ENCODE measurements at places on chromosomes 13 and 19.
A peak's percentile ranks its signal among the peaks of the same experiment; 100 is the strongest.

GRCh38 chr19:34994643-34995541 lies 5.2 kb upstream of the GRAMD1A start:
- no peak for DNase-seq

- DNase-seq: no peak
These were observed 52.3 kb upstream of the USP29 start for GRCh38 chr19:57067440-57067839.

- DNase-seq: no peak
These were observed 108.2 kb downstream of the KCNRG start for GRCh38 chr13:50123515-50123861.

GRCh38 chr13:74210693-74211393 lies 76.6 kb upstream of the KLF12 start:
- peak; percentile 99 for DNase-seq

DNA sequence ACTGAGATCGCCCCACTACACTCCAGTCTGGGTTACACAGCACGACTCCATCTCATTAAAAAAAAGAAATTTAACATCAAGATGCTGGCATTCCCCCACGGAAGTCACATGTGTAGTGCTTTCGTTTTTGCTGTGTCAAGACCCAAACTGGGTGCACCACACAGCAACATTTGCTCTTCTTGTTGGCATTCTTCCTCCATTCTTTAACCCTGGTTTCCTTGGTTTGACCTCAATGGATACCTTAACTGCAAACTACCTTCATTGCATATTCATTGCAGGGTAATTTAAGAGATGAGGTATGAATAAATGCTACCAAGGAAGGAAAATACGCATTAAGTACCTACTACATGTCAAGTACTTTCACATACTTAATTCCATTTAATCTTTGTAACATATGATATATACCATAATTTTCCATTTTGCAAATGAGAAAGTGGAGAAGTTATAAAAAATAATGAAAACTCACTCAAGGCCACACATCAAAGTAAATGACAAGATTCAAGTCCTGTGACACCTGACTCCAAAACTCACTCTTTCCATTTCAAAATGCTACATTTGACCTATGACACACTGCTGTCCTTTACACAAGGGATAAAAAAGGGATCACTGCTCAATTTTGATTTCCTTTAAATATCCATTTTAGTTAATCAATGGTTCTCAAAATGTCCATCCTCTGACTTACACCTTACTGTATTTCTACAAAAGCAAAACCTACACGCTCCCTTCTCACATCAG lies 59.2 kb downstream of the STK24 start:
- no peak for DNase-seq

DNA sequence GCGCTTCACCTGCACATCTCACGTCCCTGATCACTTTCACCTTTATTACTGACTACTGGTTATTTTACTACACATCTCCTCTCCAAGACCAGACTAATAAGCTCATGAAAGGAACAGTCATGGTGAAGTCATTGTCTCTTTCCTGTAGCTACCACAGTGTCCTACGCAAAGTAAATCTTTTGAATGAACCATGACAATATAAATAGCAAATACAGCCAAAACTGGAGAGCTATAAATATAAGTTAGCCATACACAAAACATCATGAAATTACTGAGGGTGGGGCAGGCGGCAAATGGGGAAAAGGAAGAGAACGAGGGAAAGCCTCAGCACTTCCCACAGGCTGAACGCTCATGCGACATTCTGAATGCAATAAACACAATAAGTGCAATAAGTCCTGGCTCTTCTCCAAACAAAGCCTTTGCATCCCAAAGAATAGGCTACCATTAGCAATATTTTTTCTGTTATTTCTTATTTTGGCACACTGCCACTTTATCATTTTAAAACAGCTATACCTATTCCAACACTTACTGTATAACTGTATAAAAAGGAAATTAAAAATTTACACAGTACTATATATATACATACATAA lies 62.5 kb downstream of the TUBGCP3 start:
- DNase-seq: no peak

GRCh38 chr13:28056426-28056825 lies 44.0 kb downstream of the FLT3 start:
- DNase-seq: no peak

- no peak for DNase-seq
These were observed 10.7 kb downstream of the C19orf25 start for GRCh38 chr19:1468274-1468820.

GRCh38 chr13:28468023-28468915 lies 26.7 kb downstream of the FLT1 start:
- no peak for DNase-seq

- DNase-seq: no peak
These were observed 122.8 kb downstream of the OXGR1 start for GRCh38 chr13:96871469-96871868.

GRCh38 chr19:5792224-5792623 lies 1.3 kb upstream of the DUS3L start:
- no peak for DNase-seq

DNA sequence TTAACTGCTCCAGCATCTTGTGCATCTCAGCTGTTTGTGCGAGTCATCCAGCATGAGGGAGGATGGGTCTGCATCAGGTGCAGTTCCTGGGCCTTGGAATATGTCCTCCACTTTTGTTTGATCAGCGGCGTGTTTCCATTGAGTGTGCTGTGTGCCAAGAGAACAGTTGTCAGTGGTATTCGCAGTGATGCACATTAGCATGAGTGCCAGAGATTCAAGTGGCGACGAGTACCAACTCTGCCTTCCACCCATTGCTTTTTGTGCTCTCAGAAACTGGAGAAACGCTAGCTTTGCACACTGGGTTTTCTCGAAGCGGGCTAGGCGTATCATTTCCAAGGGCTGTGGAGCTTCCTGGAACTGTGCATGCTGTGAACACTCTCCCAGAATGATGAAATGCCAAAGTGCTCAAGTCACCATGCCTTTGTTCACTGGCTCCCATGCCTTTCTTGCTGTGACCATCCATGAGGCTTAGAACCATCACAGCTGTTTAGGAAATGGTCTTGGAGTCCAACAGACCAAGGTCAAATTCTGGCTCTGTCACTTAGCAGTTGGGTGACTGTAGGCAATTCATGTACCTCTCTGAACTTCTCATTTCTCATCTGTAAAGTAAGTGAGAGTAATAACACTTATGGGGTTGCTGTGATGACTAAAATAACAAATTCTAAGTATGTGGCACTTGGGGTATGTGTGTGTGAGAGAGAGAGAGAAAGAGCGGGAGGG lies 18.4 kb downstream of the LRCH1 start:
- DNase-seq: no peak

GRCh38 chr19:1455336-1456120 lies 5.6 kb downstream of the APC2 start:
- DNase-seq: no peak

DNA sequence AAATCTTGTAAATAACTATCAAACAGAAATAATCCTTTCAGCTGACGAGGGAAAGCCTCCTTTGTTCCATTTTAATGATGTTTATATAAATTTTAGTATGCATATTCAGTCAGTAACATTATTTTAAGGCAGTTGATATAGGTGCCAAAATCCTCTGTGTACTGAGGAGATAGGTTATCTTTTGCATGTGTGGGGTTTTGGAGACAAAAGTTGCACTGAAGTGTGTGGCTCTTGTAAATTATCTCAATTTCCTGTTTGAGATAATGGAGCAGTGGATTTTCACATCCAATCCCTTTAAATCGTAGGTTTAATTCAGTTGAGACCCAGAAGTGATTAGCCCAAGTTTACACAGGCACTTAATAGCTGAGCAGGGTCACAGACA lies 106.6 kb downstream of the RGCC start:
- no peak for DNase-seq

GRCh38 chr19:7911508-7912143 lies 3.0 kb upstream of the TGFBR3L start:
- DNase-seq: no peak

DNA sequence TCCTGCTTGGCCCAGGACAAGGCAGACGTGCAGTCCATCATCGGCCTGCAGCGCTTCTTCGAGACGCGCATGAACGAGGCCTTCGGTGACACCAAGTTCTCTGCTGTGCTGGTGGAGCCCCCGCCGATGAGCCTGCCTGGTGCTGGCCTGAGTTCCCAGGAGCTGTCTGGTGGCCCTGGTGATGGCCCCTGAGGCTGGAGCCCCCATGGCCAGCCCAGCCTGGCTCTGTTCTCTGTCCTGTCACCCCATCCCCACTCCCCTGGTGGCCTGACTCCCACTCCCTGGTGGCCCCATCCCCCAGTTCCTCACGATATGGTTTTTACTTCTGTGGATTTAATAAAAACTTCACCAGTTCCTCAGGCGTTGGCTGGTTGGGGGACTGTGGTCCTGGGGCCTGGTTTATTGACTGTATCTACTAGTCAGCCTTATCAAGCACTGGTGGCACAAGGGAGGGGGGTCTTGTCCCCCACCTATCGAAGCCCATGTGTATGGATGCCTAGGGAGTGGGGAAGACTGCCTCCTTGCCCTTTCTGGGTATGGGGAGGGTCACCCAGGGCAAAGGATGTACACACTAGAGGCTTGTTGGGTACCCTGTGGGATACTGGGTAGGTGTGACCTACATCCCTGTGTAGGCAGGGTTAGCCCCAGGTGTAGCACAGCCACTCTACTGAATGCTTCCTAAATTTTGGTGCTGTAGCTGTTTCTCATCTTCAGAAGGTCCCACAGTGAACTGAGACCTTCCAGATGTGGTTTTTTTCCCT lies 4.4 kb downstream of the CHMP2A start:
- DNase-seq: no peak

DNA sequence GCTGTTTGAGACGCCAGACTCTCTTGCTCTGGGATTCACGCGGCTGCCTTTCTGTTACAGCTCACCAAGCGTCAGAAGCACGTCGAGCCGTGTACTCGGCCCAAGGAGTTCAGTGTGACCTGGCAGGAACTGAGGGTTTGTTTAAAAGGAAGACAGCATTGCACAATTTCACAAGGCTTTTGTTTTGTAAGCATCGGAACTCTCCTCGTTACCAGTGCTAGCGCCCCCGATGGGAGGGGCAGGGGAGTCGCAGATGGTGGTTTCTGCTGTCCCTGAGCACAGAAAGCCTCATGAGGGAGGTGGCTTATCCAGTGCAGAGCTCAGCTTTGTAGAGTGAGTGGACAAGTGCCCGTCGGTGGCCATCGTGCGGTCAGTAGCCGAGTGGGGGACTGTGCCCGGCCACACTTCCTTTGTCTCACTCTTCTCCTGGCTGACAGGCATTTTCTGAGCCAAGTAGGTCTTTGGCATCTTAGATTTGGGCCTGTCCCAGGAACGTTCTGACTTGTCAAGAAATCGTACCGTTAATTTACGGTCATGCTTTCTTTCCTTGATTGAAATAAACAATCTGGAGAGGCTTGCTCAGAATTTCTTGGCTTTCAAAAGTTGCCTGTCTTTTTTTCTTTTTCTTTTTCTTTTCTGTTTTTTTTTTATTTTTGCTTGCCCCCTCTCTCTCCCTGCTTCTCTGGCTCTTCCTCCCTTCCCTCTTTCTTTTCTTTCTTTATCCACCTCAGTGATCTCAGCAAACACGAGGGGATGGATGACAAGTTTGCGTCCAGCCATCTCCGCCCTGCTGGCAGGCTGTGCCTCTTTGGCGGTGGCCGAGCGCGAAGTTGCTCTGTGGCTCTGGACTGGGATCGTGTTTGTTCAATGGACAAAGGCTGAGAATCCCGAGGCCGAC lies 7.7 kb downstream of the KDM4B start:
- DNase-seq: no peak

GRCh38 chr19:14073925-14074838 lies 1.6 kb downstream of the MISP3 start:
- DNase-seq: no peak

DNA sequence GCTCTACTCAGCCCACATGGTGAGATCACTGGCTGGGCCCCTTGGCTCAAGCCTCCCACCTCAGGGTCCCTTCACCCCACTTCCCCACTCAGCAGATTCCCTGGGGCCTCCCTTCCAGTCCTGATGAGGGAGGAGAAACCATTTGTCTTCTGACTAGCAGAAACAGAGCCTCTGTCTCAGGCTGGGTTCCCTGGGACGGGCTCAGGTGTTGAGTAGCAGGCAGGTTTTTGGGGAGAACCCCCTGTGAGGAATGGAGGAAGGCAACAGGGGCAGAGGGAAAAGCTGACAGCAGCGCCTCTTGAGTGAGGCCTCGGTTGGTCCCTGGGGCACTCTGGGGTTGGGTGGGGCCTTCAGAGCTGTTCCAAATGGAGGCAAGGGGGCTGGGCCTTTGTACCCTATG lies 452.2 kb downstream of the TSHZ3 start:
- no peak for DNase-seq

DNA sequence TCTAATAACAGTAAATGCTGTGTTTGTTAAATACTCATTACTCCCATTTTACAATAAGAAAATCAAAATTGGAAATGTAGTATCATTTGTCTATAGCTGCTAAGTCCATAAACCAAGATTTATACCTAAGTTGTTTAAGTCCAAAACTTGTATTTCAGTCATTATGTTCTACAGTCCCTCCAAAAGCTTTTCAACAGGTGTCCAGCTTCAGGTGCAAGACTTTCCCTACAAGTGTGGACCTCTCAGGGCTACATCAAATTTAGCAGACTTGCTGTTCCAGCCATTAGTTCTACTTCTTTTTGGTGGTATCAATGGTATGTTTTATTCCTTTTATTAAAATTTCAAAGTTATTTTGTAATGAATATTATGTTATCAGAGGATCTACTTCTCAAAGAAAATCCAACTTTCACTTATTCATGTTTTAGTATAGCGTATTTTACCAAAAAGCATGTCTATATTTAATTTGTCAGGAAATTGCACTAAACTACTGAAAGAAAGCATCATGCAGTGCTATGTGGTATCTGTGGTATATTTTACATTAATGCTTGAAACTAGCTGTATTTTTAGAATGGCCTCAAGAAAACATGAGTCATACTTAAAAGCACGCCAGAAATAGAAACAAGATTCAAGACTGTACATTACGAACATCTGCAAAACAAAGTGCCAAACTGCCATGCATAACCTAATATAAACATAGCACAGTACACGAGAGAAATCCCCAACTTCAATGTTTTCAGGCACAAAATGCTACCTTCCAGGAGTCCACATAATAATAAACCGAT lies 44.5 kb downstream of the VWA8 start:
- DNase-seq: peak; percentile 83

GRCh38 chr19:46079576-46079975 lies 38.8 kb upstream of the IGFL4 start:
- DNase-seq: no peak

DNA sequence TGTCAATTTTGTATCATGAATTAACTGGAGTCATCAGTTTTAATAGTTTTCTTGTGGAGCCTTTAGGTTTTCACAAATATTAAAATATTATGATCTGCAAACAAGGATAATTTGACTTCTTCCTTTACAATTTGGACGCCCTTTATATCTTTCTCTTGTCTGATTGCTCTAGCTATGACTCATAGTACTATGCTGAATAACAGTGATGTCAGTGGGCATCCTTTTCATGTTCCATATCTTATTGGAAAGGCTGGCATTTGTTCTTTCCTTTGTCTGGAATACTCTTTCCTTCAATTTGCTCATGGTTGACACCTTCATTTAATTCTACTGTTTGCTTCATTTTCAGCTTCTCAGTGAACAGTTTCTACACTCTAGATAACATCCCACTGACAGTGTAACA lies 1129.3 kb downstream of the SLITRK5 start:
- no peak for DNase-seq

DNA sequence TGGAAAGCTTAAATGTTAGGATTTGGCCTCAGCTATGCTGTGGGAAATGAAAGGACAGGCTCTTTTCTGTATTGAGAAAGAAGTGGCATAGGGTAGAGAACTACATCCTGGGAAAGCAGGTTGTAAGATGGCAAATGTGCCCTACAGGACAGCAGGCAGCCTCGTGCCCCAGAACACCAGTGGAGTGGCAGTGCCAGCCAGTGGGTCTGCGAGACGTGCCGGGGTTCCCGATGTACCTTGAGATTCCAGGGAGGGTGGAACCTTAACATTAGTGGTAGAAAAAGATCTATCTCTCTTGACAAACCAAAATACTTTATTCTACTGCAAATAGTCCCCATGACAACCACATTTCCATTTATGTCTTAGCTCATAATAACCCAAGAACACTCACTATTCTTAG lies 42.7 kb downstream of the DCLK1 start:
- no peak for DNase-seq
